ENCODE measurements at places on chromosomes 6 and 20. TPM values are rescaled to one million over a fixed set of nuclear protein-coding genes. Genes with fewer than 3 reads are reported as not detected.

MAS1 gene
- total RNA-seq = 0.49 TPM

PARD6B gene
- total RNA-seq = 4.7 TPM

GRCh38 chr6:87408721-87409155, 966 bp downstream of the CFAP206 start:
- H3K36me3 ChIP-seq = no peaks in the 10 kb centered on the region
- peak overlapping the region; percentile 86 for H3K4me3 ChIP-seq
- peaks cover 5% of the 10 kb centered on the region for H3K4me1 ChIP-seq
- DNase-seq = no peak

DNA sequence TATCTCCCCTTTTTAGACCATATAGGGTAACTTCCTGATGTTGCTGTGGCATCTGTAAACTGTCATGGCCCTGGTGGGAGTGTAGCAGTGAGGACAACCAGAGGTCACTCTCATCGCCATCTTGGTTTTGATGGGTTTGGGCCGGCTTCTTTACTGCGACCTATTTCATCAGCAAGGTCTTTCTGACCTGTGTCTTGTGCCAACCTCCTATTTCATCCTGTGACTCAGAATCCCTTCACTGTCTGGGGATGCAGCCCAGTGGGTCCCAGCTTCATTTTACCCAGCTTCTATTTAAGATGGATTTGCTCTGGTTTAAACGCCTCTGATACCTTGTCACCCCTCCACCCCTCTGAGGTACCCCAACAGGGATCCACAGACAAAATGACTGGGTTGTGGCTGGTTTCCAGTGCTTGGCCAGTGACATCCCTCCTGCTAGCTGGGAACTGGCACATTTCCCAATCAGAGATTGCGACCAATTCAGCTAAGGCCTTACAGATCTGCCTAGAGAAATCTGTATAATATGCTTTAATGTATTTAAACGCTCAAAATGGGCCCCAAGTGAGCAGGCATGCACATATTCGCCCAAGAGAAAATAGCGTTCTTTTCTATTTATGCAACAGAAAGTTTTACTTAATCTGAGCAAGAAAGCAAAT, 315.6 kb upstream of the QKI start:
- peak overlapping the region; percentile 24 for H3K27ac ChIP-seq
- H3K4me3 ChIP-seq = no peak overlapping the region
- H3K4me1 ChIP-seq = peaks cover 8% of the 10 kb centered on the region
- H3K36me3 ChIP-seq = no peaks in the 10 kb centered on the region
- no peak for DNase-seq

DNA sequence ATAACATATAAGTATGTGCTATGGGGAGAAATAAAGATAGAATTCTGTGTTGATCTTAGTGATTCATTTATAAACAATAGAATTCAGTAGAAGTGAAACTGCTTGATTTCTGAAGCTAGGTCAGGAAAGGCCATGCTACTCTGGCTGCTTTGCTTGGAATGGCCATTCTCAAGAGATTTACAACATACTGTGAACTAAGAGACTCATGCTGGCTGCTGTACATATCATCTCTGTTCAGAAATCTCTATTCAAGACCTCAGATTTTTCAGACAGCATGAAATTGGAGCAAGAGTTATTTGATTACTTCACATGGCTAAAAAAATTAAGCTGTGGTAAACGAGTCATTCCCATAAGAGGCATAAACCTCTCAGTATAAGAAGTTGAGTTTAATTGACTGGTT, 662.6 kb downstream of the BCKDHB start:
- H3K4me1 ChIP-seq = peaks cover 5% of the 10 kb centered on the region
- no peaks in the 10 kb centered on the region for H3K27me3 ChIP-seq
- no peaks in the 10 kb centered on the region for H3K36me3 ChIP-seq

Measured in vagina (tissue), 2 donors.